ENCODE measurements at places on chromosomes 2 and 18.
A peak's percentile ranks its signal among the peaks of the same experiment; 100 is the strongest.

GRCh38 chr2:2646433-2647051 is 315.5 kb upstream of the MYT1L start:
- peak; percentile 62 for DNase-seq

DNA sequence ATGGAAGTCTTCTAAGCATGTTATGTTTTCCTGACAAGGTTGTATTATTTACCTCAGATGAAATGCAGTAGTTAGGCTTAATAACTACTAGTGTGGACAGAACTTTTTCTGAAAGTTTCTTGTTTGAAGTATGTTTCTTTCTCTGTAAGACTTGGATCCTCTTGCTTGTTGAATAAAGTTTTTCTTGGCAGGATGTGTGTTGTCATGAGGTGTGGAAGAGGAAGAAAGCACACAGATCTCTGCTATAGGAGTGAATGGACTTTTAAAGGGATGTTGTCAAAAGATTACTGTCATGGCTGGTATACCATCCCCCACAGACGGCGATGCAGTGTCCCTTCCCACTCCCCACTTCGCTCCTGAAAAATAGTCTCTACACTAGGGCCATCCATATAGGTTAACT is 2.6 kb downstream of the CAB39 start:
- DNase-seq, result no peak

- no peak for DNase-seq
These were observed 274.8 kb upstream of the NCKAP5 start for GRCh38 chr2:133843091-133843490.

DNA sequence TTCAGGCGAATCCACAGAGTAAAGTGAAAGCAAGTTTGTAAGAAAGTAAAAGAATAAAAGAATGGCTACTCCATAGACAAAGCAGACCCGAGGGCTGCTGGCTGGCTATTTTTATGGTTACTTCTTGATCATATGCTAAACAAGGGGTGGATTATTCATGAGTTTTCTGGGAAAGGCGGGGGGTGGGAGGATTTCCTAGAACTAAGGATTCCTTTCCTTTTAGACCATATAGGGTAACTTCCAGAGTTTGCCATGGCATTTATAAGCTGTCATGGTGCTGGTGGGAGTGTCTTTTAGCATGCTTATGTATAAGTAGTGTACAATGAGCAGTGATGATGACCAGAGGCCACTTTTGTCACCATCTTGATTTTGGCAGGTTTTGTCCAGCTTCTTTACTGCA is 59.8 kb downstream of the SLC4A3 start:
- no peak for DNase-seq

DNA sequence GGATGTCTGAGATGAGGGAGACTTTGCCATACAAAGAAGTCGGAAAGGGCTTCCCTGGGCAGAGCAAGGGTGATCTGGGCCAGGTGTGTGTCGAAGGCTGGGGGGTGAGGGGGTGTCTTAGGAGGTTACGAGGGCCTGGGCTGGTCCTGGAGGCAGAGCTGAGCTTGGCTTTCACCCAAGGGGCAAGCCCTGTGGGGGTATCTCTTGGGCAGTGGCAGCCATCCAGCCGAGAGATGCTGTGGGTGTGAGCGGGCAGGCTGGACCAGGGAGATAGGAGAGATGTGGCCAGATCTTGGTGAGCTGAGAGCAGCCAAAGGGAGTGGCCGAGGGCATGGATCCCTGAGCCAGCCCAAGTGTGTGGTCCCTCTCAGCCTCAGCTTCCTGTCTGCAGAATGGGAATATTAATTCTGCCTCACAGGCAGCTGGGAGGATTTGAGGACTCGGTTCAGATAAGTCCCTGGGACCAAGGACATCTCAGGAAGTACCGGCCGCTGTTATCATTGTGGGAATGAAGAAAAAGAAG is 33.0 kb downstream of the MAL start:
- no peak for DNase-seq

DNA sequence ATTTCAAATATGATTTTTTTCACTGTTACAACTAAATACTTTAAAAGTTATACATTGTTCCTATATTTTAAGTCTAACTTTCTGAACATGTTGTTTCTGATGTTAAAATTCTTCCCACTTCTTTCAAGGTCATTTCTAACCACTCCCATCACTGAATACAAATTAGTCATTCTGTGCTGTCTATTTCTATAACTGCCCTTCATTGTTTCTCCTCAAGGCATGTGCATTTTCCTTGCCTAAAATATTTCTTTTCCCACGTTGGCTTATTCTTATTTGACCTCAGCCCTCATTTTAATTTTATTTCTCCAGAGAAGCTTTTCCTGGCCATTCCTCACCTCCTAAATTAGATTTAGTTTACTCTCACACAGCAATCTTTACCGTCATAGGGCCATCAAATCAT is 198.9 kb upstream of the GULP1 start:
- DNase-seq, result no peak

DNA sequence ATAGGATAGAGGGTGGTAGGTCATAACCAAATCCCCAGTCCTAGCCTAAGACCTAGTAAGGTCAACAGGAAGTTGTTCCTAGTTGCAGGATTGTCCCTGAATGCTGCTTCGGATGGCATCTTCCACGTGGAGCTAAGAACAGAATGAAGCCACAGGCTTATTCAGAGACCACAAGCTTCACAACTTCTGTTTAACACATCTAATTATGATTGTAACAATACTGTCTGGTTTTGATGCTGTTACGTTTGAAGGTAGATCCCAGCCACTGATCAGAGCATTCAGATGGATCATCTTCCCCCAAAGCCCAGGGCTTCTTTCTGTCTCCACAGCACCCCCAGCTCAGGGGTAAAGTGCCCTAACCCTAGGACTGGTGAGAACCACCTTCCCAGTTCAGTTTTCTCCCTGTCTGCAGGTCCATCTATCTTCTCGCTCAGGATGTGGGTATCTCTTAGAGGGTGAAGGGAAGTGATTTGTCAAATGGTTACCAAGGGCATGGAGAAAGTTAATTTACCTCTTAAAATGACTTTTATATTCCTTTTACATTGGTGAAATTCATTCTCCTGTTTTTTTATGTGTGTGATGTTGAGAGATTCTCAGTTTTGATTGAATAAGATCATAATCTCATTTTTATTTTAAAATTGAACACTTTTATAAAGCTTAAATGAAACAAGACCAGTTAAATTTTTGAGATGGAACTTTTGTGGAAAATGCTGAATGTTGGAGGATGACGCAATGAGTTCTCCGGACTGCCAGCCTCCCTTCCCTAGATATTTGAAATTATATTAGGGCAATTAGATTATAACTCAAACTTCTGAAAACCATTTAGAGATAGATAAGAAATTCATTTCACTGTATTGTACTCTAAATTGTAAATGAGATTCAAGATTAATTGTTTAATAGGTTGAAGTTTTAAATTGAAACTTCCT is 66.5 kb downstream of the RHBDD1 start:
- no peak for DNase-seq

DNA sequence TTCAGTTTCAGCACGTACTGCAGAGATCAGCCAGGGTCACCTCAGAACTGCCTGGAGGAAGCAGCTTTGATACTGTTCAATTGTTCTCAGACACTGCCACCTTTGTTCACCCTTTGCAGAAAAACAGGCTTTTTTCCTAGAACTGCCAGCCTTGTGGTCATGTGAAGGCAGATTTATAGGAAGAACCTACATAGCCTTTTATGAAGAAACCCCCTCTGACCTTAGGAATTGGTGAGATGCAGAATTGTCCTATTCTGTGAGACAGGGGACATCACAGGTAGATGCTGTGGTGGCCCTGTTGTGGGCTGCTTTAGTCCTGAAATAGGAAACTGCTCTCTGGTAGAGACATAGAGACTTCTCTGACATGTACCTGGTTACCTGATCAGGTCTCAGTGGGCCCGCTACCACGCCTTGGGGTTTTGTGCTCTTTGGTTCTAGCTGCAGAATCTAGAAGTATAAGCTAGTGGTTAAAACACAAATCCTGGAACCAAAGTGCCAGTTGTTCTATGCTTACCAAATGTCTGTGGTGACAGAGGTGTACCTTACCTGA is 206.6 kb downstream of the AGPS start:
- DNase-seq, result no peak

GRCh38 chr2:182819412-182819811 is 47.0 kb downstream of the FRZB start:
- DNase-seq, result no peak

DNA sequence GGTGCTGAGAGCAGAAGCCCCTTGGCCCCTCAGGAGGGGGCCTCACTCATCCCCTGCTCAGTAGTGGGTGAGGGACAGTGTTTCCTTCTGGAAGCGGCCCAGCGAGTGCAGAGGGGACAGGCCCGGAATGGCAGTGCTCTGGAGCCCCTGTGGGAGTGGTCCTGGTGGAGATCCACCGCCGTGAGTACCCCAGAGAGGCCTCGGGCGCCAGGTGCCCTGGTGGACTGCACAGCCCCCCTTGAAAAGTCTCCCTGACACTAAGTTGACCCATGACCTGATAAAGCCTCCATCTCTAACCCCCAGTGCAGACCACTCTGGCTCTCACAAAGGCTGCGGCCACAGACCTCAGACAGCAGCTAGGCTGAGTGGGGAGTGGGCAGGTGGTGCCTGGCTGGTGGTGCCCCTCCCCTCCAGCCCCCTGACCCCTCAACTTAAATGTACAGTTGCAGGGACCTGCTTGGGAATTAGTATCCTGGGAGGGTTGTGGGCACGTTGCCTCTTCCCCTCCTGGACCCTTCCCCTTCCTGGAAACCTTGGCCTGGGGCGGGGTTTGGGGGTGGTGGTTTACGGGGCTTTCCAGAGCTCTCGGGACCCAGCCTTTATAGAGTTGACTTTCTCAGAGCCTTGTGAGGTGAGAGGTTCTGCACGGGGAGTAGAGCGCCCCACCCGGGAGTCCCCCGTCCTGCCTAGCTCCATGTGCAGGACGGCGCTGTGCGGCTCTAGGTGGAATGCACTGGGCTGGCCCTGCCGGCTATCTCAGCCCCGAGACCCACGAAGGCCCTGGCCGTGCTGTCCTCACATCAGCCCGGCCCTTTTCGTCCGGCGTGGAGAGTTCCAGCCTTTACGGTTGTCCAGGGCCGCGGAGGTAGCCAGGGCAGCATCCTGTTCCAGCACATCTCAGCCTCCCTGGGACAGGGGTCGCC is 62.7 kb downstream of the RTP5 start:
- no peak for DNase-seq

All from stimulated activated CD4-positive, alpha-beta T cell treated with anti-CD3 and anti-CD28 coated beads, Interleukin-15, amount 100 ng/mL, for 24 hours (primary cell).